Left colon (tissue), 2 donors: ENCODE measurements at places on chromosomes 7 and 10.

GRCh38 chr7:98266840-98267239, 14.6 kb upstream of the BRI3 start:
- DNase-seq = no peak

GRCh38 chr7:47516985-47517600, 64.8 kb downstream of the TNS3 start:
- DNase-seq = peak; percentile 67

GRCh38 chr10:70115948-70116682, 16.5 kb downstream of the AIFM2 start:
- peak; percentile 61 for DNase-seq

GRCh38 chr7:143243614-143244013, 19.6 kb upstream of the GSTK1 start:
- DNase-seq = no peak

DNA sequence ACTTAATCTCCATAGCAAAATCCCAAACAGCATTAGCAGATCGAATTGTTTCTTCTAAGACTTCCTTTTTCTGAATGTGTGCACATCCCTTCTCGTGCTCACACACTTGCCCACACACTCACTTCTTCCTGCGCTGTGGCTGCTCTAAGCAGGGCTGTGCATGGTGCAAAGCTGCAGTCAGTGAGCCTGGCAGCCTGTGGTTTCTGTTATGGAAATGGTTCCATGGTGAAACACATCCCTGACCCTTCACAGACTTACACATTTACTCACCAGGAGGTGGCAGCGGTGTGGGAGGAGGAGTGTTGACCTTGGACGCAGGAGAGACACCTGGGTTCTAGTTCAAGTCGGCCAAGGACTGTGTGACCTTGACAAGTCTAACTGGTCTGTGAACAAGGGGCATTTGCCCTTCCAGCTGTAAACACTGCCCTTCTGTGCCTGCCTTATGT, 24.9 kb downstream of the MTURN start:
- peak; percentile 40 for DNase-seq
